ENCODE measurements at places on chromosomes 1 and 21. TPM values are rescaled to one million over a fixed set of nuclear protein-coding genes. Genes with fewer than 3 reads are reported as not detected.

GRCh38 chr1:173669491-173669941 is at the start of gene ANKRD45:
ANKRD45 (minus strand) TSS chr1:173669851; CDS start chr1:173659418, 10,433 bp downstream.
- peak; percentile 86 for DNase-seq

- no peak for DNase-seq
These were observed 5.2 kb downstream of the IFI6 start for GRCh38 chr1:27666791-27667254.

Gene SEMA4A
- total RNA-seq, result 22.7 TPM

Gene UBXN10
- total RNA-seq, result 19.7 TPM

- DNase-seq, result peak; percentile 88
These were observed 10.7 kb downstream of the EPHX1 start for GRCh38 chr1:225820522-225821120.

GRCh38 chr1:165420655-165421054 is 24.3 kb downstream of the RXRG start:
- DNase-seq, result no peak

Gene RABGAP1L
- 58.2 TPM for total RNA-seq

DNA sequence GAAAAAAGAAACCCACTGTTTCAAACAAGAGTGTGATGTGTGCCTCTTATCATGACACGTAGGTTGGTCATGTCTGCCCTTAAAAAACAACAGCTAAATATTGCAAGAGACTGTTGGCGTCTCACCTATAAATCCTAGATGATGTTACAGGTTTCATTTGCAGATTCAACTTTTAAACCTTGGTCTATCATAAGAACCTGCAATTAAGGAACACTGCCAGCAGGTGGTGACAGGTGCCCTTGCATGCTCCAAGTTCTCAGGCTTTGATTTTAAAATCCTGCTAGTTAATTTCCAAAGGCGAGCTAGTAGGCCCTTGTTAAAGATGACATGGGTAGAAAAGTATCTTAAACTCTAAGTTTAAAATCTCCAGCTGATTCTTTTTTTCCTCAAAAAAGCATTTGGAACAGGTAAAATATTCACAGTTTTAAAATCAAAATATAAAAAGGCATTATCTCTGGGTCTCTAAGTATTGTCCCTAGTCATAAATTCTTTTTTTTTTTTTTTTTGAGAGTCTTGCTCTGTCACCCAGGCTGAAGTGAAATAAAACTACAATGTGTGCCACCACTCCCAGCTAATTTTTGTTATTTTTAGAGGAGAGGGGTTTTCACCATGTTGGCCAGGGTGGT is 39.1 kb downstream of the CLSTN1 start:
- DNase-seq, result peak; percentile 56

DNA sequence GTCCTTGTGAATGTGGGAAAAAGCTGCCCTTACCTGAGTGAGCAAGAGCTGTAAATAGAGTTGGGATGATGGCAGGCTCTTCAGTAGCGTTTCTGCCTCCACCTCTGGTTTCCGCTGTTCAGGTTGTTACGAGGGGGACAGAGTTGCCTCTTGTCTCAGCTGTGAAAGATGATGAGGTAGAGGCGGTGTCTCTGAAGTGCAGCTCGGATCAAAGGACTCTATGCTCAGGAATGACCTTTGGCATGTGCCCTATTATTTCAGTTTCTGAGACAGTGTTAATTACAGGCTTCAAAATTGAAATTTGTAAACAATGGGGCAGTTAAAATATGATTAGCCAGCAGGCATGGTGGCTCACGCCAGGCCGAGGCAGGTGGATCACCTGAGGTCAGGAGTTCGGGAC is 70.3 kb downstream of the VPS26C start:
- DNase-seq, result no peak

Gene LRRIQ3
- total RNA-seq, result 1.4 TPM

Gene SPRR2D
- not detected for total RNA-seq

- DNase-seq, result no peak
These were observed 44.1 kb upstream of the SIM2 start for GRCh38 chr21:36654796-36655325.

DNA sequence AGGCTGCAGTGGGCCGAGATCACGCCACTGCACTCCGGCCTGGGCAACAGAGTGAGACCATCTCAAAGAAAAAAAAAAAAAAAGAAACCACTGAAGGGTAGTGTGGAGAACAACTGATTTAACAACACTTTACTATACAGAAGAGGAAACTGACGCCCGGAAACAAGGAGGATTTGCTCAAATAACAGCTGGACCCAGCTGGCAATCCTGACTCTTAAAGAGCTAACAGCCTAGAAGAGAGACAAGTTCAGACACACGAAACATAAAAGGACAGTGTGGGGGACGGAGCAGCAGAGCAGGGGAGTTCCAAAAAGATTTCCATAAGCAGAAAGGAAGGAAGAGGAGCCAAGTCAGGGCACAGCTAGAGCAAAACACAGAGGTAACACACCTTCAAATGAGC is 4.4 kb downstream of the ECHDC2 start:
- peak; percentile 94 for DNase-seq

Gene VCAM1
- 8.0 TPM for total RNA-seq

GRCh38 chr21:44019568-44019958 is 7.5 kb downstream of the TRAPPC10 start:
- DNase-seq, result no peak

Gene AMY2A
- total RNA-seq, result not detected

Gene PDZK1IP1
- 72.6 TPM for total RNA-seq

- no peak for DNase-seq
These were observed 85.1 kb downstream of the ZNF644 start for GRCh38 chr1:90936731-90937130.

Gene IBA57
- 21.4 TPM for total RNA-seq

Gene CFAP126
- total RNA-seq, result 6.5 TPM

Gene IL12RB2
- 0.40 TPM for total RNA-seq

DNA sequence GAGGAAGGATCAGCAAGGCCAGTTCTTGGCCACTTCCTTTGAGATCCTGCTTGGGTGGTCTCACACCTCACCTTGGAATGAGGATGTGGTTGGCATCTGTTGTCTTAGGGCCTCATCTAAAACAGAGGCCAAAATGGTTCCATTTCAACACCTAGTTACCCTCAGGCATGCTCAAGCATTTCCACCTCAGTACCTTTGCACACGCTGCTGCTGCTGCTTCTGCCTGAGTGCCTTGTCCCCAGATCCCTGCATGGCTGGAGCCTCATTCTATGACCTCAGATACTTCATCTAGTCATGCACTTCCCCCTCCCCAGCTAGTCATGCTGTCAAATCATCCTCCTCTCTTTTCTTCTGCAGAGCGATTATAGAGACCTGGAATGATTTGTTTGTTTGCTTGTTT is 86.8 kb downstream of the ACTL8 start:
- DNase-seq, result no peak

DNA sequence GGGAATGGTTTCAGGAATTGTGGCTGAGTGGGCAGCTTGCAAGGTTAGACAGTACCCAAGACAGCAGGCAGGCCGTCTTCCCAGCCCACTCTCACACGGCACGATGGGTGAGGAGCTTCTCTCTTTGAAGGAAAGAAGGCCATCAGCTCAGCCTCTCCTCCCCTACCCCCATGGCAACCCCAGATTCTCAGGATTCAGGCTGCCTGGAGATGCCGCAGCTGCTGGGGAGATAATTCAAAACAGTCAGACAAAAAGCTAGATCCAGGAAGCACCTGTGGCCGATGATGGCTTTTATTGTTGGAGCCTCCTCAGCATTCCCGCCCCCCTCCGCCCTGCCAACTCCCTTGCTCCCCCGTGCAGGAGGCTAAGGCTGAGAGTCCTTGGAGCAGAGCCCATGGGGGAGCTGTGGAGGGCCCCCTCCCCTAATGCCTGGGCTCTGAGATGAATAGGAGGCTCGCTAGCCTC is 220.5 kb downstream of the TRABD2B start:
- DNase-seq, result no peak

Gene CFAP57
- 12.3 TPM for total RNA-seq

- DNase-seq, result no peak
These were observed 13.7 kb upstream of the TENT5C start for GRCh38 chr1:117592155-117592554.

DNA sequence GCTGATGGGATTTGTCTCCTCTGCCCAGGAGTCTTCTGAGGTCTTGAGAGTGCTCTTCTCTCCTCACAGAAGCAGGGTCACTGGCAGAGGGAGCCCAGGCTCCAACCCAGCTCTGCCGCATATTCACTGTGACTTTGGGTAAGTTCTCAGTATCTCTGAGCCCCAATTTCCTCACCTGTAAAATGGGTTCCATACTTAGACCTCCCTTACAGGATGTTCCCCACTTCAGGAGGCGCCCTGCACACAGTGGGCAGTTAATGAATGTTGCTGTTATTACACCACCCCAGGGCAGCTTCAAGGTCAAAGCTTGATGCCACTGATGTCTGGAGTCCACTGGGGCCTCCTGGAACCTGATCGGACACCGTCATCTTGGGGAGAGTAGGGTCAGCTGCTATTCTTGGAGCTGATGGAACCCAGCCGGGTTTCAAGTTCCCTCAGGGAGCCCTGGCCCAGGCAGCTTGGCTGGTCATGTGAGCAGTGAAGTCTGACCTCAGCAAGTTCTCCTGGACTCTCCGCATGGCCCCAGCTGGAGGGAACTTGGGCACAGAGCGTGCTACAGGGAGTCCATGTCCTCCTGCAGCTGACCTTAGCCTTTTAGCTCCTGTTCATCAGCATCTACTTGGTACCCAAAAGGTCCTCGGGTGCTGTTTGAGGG is 21.8 kb downstream of the COA7 start:
- no peak for DNase-seq

- DNase-seq, result no peak
These were observed 162.4 kb downstream of the PGBD5 start for GRCh38 chr1:230263568-230264195.

DNA sequence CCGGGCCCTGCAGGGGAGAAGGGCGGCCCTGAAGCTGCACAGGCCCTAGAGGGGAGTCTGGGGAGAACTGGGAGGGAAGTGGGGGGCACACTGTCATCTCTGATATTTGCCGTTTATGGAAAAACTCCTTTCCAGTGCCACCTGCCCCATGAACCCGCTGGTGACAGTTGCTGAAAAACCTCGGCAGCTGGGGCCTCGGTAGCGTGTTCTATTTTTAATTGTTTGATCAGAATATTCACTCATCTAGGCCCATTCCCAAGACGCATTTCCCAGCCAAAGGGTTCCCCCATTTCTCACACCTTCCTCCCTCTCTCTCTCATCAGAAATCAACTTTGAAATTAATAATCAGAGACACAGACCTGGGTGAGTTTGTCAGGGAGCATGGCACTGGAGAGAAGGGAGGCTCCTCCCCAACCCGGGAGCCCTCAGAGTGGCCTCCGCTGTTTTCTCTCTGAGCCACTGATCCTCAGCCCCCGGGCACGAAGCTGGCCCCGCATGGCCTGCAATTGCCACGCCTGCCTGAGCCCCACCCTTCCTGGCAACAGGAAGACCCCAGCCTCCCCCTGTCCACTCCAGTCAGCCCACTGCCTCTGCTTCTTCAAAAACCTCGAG is 111.1 kb downstream of the CASZ1 start:
- DNase-seq, result no peak

- DNase-seq, result no peak
These were observed 35.0 kb downstream of the MORN1 start for GRCh38 chr1:2356401-2356800.

DNA sequence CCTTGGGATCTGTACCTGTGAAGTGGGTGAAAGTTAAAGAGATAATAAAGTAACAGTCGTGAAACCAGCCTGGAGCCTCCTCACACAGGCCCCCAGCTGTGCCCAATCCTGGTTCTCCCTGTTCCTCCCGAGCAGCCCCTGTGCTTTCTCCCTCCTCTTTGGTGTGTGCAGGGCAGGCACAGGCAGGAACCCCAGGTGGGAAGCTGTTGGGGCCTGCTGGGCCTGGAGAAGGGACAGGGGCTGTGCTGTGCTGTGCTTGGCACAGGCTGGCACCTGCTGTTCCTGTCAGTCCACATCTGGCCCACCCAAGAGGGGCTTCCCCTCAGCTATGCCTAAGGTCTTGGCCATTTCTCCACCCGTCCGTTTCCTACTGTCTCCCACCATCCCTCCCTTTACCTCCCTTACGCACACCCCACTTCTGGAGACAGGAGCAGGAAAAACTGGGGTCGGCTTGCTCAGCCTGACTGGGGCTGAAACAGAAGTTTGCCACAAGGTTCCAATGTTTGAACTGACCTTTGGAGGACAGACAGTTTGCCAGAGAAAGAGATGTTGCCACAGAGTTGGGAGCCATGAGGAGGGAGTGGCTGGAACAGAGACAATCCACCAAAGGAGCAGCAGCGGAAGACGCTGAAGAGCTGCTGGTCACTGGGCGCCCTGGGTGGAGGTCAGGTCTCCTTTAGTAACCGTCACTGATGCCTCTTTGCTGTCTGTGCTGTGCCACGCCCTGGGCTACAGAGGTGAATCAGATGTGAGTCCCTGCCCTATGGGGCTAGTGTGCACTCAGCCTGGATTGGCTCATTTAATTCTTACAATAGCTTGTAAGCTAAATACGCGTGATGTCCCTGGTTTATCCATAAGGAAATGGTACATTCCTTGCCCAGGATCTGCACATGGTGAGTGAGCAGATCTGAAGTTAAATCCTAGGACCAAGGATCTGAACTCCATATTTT is 18.8 kb upstream of the ARTN start:
- DNase-seq, result no peak

- no peak for DNase-seq
These were observed 31.6 kb upstream of the DNAJC6 start for GRCh38 chr1:65277605-65278347.

- DNase-seq, result no peak
These were observed 435.3 kb upstream of the USP24 start for GRCh38 chr1:55650444-55650843.

DNA sequence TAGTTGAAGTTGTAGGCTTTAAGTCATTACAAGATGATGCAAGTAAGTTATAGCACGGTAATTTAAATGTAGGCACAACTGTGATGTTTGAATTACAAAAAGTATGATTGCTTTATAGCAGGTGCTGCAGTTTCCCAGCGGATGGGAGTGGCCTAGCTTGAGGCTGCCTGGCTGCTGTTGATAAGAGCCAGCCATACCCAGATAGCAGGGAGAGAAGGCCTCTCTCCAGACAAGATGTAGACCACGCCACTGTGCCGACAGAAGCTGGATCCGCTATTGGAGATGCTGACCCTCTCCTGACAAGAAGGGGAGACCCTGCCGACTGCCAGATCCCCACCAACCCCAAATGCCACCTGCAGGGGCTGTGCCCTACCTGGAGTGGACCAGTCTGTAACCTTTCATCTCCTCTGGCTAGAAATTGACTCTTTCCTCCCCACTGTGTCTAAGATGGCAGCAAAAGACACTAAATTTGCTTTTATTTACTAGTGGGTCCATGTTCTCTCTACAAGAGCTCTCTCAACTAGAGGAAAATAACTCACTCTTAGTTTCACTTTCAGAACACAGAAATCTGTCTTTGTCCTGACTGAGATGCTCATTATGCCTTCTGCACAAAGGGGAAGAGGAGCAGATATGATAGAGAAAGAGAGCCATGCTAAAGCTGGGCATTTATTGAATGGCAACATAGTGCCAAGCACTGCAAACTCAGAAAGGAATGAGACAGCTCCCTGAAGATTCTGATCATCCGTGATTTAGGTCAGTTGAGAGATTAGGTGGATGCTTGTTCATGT is 127.9 kb downstream of the URB2 start:
- no peak for DNase-seq

- DNase-seq, result no peak
These were observed 9.0 kb downstream of the DDX59 start for GRCh38 chr1:200660719-200661118.

Measured in lung (tissue), 17 donors.